Hematopoietic multipotent progenitor cell treated with erythropoietin and hydrocortisone succinate and interleukin-3 and kit ligand, for 6 days (in vitro differentiated cells): ENCODE measurements at places on chromosomes 16 and 17.

DNA sequence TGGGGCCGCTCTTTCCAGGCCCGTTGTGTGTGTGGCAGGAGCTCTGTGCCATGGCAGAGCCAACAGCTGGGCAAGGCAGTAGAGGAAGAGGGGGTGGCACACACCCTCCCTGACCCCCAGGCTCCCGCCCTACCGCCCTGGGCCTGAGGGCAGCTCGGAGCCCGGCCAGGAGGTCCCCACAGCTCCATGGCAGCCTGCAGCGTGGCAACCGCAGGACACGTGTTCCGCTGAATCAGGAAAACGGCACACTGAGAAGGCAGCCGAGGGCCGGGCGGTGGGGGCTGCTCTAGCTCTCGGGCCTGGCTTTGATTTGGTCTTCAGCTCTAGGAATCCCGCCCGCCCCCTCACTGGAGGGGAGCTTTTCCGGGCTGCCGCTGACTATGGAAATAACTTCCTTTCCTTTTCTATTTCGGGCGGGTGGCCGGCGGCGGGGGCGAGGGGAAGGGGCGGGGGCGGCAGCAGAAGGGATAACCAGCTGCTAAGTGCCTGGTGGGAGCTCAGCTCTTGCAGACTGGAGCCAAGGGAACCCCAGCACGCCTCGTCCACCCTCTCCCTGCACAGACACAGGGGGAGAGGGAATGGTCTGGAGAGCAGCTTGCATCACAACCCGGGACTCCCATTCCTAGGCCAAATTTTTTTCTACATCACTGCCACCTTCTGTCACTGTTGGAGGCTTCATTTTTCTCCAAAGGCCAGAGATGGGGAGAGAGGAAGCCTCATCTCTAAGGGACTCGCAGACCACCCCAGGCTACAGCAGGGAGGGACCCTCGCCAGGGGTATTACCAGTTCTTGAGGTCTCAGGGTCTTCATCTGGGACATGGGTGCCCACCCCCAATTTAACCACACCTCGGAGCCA lies 24.8 kb upstream of the MRPS23 start:
- peak; percentile 65 for DNase-seq

GRCh38 chr17:17313350-17313991 lies 10.3 kb downstream of the NT5M start:
- peak; percentile 76 for DNase-seq

GRCh38 chr17:72693151-72693878 lies 399.2 kb downstream of the SLC39A11 start:
- DNase-seq = no peak

DNA sequence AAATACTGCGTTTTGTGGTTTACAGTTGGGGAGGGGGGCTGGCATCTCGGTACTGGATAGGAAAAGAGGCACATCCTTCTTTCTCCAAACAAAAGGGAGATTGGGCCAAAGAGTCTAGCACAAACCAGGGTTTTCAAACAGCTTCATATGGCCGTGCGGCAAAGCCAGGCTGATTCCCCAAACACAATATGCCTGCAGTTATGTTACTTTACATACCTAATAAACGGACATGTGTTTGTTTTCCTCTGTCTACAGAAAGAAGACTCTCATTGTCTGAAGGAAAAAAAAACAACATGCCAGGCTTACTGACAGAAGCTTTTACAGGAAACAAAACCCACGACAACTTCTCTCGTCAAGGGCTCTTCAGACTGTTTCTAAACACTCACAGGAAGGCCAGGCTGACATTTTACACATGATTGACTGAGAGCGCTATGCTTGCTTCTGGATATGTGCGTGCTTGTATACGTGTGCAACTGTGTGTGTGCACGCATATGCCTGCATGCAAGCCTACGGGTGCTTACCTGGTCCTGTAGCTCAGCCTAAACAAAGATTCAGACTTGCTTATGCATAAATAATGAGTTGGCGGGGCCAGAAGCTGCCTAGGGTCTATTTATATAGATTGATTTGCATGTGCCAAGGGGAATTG lies 461.0 kb upstream of the C16orf82 start:
- no peak for DNase-seq

GRCh38 chr16:4140652-4141051 lies 24.4 kb upstream of the ADCY9 start:
- DNase-seq = peak; percentile 20
